ENCODE measurements at places on chromosomes 13 and 19. TPM values are rescaled to one million over a fixed set of nuclear protein-coding genes. Genes with fewer than 3 reads are reported as not detected.

DNA sequence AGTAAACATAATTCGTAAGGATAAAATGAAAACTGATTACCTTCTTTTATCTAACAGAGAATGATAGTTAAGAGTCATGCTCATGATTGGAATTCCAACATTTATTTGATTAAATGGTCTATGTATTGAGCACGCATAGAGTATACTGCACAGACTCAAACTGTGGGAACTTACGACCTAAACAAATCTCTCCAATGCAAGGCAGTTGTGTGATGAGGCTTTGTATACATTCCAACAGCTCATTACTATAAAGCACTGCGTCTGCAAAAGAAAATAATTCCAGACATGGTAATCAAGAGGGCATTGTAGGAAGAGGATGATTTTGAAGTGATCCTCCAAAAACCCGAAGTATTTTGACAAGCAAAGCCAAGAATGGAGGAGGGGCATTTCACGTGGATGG lies 169.5 kb downstream of the NUFIP1 start:
- peaks cover 76% of the 10 kb centered on the region for H3K4me1 ChIP-seq
- no peaks in the 10 kb centered on the region for H3K36me3 ChIP-seq
- H3K27me3 ChIP-seq = no peaks in the 10 kb centered on the region
- no peak for DNase-seq

DNA sequence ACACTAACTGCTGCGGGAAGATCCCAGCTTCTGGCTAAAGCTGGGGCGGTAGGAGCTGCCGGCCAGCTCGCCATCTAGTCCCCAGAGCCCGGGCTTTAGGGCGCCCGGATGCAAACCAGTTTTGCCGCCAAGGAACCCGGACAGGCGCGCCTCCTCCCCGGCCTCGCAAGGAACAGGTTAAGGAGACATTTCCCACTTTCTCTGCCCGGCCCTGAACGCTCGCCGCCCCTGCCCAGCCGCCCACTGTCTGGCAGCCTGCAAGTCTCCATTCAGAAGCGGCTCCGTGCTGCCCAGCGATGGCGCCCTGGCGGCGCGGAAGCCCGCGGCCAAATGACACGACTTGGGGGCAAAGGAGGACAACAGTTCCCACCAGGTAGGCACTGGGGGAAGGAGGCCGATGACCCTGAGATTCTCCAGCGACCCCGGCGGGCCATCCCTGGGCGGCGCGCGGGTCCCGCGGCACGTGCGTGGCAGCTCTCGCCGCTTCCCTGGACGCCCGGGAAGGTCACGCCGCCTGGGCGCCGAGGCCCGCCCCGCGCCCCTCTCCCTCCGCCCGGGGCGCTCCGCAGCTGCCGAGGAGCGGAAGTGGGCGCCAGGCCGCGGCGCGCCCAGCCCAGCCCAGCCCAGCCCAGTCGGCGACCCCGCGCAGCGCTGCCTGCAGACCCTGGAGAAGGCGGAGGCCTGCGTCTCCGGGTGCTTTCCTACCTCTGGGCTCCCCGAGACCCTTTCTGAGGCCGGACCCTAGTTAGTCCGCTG lies 42.2 kb upstream of the HNRNPA1L2 start:
- H3K36me3 ChIP-seq = peaks cover 4% of the 10 kb centered on the region
- no peaks in the 10 kb centered on the region for H3K27me3 ChIP-seq
- H3K4me3 ChIP-seq = peak overlapping the region; percentile 76
- peak overlapping the region; percentile 97 for H3K27ac ChIP-seq

GRCh38 chr13:27425158-27425917 lies 919 bp downstream of the GTF3A start:
- H3K36me3 ChIP-seq = peaks cover 36% of the 10 kb centered on the region
- H3K27ac ChIP-seq = peak overlapping the region; percentile 88
- no peaks in the 10 kb centered on the region for H3K27me3 ChIP-seq
- no peak for DNase-seq
- peak overlapping the region; percentile 76 for H3K4me3 ChIP-seq

DNA sequence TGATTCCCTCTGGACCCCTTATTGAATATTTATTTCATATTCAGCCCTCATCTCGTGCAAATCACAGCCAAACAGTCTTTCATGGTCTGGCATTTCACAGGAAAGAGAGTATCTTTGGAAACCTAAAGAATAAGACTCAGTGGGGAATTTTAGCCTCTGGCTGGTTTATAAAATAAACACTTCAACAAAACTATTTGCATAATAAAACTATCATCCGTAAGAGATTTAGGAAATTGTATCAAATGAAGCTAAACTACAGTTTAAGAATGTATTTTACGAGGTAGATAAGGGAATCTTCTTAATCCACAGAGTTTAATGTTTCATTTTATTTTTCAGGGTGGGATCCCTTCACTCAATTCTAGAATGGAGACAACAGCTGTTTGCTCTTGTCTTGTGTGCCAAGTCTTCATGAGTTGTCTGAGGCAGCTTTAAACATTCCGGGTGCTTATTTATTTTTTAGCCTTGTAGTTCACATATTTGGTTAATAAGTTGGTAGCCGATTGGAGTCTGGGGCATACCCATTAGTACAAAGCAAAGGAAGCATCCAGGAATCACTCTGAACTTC lies 634.4 kb upstream of the KLF12 start:
- no peaks in the 10 kb centered on the region for H3K36me3 ChIP-seq
- H3K27ac ChIP-seq = no peak overlapping the region
- H3K27me3 ChIP-seq = no peaks in the 10 kb centered on the region
- peaks cover 8% of the 10 kb centered on the region for H3K4me1 ChIP-seq
- no peak overlapping the region for H3K4me3 ChIP-seq

GRCh38 chr13:40618581-40619478 lies 47.6 kb downstream of the FOXO1 start:
- no peak for DNase-seq
- no peaks in the 10 kb centered on the region for H3K36me3 ChIP-seq
- no peaks in the 10 kb centered on the region for H3K27me3 ChIP-seq
- no peak overlapping the region for H3K27ac ChIP-seq

GRCh38 chr13:50766013-50766412 lies 77.5 kb downstream of the DLEU7 start:
- H3K4me3 ChIP-seq = no peak overlapping the region
- H3K27ac ChIP-seq = no peak overlapping the region

GRCh38 chr19:50563597-50563996 lies 4.6 kb downstream of the LRRC4B start:
- H3K4me3 ChIP-seq = no peak overlapping the region
- no peaks in the 10 kb centered on the region for H3K4me1 ChIP-seq
- peaks cover 62% of the 10 kb centered on the region for H3K27me3 ChIP-seq
- DNase-seq = no peak
- no peaks in the 10 kb centered on the region for H3K36me3 ChIP-seq

Gene SRRM5
- not detected for total RNA-seq

Gene GFY
- not detected for total RNA-seq
